ENCODE measurements at places on chromosomes 5 and 9. TPM values are rescaled to one million over a fixed set of nuclear protein-coding genes. Genes with fewer than 3 reads are reported as not detected.

- DNase-seq: no peak
These were observed 27.4 kb downstream of the TNFSF8 start for GRCh38 chr9:114902786-114903524.

GRCh38 chr5:17294639-17295311, 77.3 kb downstream of the BASP1 start:
- no peak for DNase-seq

DNA sequence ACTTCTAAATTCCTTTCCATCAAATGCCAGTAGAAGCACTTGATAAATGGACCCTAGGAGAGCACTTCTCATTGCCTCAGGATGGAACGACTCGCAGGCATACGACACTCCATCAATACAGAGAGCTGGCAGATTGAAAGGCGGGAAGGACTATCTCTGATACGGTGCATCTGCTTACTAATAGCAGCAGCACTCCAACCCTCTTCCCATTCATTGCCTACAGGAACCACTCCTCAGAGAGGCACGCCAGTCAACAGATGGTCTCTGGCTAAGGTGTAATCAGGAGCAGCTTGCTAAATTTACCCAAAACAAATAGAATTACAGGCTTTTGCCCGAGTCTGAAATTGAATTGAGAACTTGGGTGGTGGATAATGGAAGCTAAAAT, 168.1 kb downstream of the EFNA5 start:
- no peak for DNase-seq

DNA sequence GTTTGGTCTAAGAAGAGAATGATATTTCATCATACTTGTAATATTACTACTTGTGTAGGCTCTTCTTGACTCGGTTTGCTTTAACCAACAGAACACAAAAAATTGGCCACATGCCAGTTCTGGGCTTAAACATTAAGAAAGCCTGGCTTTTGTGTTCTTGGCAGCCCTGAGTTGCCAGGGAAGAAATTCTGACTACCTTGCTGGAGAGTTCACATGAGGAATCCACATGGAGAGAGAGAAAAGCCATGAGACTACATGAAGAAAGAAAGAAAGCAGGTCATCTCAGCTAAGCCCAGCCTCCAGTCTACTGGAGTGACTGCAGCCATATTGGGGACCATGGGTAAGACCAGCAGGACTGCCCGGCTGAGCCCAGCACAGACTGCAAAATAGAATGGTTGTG, 524.8 kb downstream of the RAB3C start:
- no peak for DNase-seq

GRCh38 chr9:14405176-14405706, 91.3 kb upstream of the NFIB start:
- no peak for DNase-seq

DNA sequence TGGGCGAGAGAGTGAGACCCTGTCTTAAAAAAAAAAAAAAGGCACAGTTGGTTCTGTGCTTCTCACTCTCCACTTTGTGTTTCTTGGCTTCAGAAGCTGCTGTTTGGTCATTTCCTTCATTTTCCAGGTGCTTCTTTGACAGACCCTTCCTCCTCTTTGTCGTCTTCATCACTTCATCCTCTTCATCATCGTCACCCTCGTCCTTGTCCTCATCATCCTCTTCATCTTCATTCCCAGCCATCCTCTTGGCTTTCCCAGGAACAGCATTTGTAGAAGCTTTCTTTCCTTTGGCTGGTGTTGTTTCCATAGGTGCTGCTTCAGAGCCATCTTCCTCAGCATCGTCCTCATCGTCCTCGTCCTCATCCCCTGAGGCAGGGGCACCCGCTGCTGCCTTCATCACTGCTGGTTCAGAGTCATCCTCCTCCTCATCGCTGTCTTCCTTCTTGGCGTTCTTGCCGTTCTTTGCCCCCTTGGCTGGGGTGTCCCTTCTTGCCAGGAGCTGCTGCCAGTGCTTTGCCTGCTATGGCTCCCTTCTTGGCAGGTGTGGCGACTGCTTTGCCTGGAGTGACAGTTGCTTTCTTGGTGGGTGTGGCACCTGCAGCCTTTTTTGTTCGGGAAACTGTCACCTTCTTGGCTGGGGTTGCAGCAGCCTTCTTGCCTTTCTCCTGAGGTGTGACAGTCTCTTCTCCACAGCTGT, 7.1 kb downstream of the RABL6 start:
- no peak for DNase-seq

- no peak for DNase-seq
These were observed 443.4 kb downstream of the KDM4C start for GRCh38 chr9:7201196-7201595.

DNA sequence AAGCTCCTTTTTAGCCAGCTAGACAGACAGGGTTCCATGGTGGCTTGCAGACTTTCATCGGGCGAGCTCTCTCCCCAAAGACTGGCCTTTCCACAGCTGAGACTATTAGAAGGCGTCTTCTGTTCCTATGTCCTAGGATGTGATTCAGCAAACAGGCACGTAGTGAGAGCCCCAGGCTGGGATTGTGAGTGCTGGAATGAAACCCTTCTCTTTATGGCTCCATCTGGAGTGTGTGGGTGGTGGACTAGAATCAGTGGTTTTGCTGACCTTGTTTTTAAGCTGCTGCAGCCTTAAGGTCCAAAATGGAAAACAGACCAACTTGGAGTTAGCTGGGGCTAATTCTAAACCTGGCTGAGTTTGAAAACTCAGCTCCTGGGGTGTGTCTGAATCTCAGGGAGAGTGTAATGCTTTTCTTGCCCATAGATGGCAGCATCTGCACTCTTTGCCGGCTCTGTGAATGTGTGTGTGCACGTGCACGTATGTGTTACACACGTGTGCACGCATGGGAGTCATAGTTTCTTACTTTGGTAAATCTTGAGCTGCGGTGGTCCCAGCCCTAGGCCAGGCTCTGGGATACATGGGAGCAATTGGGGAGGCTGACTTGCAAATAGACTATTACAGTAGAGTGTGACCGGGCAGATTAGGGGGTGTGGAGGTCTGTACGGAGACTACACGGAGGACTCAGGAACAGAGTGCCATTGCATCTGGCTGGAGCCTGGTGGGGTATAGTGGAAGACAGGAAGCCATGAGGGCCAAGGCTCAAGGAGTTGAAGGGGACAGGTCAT, 10.7 kb downstream of the GSN start:
- peak; percentile 38 for DNase-seq

GRCh38 chr9:96253059-96253696, 48.8 kb downstream of the HSD17B3 start:
- no peak for DNase-seq

The NOXA1 gene
- total RNA-seq: 1.5 TPM

The LAMC3 gene
- 1.1 TPM for total RNA-seq

The TAF11L10 gene
- not detected for total RNA-seq

The EXOSC3 gene
- 79.3 TPM for total RNA-seq

The OMD gene
- total RNA-seq: not detected

The FOXD4L6 gene
- not detected for total RNA-seq

All from activated naive CD4-positive, alpha-beta T cell treated with anti-CD3 and anti-CD28 coated beads, Interleukin-2, amount 50 U/mL, for 72 hours (primary cell).